Eye (tissue), 1 donor: ENCODE measurements at places on chromosomes 1 and 21.

DNA sequence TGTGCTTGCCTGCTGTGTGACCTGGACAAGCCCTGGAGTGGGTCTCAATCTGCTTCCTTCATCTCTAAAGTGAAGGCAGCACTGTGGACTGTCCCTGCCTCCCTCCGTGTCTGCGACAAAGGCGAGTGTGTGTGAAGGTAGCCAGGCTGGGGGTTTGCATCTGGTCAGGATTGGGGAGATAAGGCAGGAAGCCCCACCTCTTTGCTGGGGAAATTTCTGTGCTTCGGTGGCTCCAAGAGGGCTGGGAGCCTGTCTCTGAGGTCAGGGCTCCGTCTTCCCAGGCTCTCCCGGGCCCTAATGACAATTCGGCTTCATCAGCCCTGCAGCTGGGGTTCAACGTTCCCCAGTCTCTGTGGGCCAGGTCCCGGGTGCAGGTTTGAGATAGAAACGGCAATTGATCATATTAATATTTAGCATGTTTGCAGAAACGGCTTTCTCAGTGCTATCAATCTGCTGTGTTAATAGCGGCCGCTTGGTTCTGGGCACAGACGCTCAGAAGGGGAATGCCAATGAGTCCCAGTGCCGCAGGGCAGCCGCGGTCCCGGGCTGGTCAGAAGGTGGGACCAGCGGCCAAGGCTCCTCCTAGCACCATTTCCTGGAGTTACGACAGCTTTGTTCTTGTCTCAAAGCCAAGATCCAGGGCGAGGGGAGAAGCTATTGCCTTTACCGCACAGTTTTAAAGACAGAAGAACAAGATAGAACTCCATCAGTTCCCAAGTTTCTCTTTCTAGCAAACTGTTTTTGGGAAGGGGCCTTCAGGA is 105.7 kb downstream of the PRDM16 start:
- DNase-seq = no peak

DNA sequence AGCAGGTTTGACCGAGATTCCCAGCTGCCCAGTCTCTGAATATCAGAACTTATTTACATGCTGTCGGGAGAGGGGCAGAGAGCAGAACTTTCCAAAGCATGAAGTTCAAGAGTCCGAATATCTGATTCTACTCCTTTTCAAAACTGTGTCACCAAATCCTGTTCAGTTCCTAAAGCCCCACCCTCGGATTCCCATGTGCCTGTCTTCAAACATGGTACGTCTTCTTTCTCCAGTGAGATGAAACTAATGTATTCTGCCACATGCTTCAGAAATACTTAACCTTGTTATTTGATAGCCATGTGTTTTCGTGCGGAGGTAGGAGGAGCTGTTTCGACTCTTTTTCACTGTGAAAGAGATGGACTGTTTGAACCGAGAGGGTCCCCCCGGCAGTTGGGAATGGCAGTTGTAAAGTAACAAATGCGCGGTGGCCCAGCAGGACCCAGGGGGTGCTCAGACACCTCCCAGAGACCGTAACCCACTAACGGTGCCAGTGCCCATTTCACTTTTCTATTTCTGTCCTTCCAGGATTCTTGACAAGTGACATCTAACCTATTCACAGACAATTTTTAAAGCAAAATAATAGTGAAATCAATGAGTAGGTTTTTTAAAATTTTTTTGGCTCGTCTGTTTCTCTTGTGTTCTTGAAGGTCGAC is 67.2 kb downstream of the ZBTB18 start:
- DNase-seq = peak; percentile 87

- no peak for DNase-seq
Measured at GRCh38 chr1:231037585-231038517, 2.2 kb downstream of the FAM89A start.

GRCh38 chr1:93735722-93736121 is 54.1 kb upstream of the BCAR3 start:
- no peak for DNase-seq

DNA sequence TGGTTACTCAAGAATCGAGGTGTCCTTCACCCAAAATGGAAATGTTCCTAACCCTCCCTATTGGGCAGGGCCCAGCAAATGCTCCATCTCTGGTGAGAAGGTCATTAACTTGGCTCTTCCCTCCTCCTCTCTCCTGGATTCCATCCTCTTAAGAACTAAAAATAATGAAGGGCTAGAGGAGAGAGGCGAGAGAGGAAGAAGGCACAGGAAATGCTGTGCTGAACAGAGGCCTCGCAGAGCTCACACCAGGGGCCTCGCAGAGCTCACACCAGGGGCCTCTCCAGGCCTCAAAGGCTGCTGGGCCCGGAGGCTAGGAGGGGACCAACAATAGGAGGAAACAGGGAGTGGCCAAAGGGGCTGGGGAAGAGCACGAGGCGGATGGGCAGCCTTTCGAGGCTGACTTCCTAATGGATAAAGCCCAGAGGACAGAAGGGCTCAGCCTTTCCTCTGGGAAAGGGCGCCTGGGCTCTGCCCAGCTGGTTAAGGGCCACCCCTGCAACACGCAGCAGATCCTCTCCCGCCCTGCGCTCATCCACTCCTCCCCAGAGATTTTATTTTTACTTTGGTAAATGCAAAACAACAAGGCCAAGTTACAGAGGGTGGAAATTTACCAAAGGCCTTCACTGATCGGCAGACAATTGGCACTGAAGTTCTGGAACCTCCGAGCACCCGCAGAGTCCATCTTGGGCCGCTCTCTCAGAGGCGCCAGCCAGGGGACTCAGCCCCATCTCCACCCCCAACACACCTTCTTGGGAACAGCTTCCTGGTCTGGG is 78.5 kb downstream of the ITPKB start:
- no peak for DNase-seq

- no peak for DNase-seq
Measured at GRCh38 chr1:39833621-39834385, 45.1 kb upstream of the BMP8B start.

- DNase-seq = peak; percentile 96
Measured at GRCh38 chr1:36083635-36084496, at the start of gene TEKT2. Gene TEKT2, plus strand, starts transcription at chr1:36084094. Its CDS starts 828 bp downstream, at chr1:36084922.
